ENCODE measurements at places on chromosomes 4 and X.
A peak's percentile ranks its signal among the peaks of the same experiment; 100 is the strongest.

DNA sequence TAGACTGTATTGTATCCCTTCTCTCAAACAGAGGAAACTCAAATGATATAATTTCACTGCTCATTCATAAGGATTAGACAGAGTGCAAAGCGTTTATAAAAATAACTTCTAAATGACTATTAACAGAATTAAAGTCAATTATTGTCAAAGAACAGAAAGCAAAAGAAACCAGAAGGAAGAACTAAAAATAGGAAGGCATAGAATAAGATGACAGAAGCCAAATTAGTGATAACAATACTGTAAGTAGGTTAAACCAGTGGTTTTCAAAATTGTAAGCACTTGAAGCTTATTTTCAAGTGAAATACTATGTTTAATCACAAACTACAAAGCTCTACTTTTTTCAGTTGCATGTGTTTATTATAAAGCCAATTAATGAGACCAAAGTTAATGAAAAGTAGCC is 305.2 kb downstream of the PPP1R2C start:
- no peak for DNase-seq

GRCh38 chr4:123218981-123219380 is 177.6 kb upstream of the SPRY1 start:
- no peak for DNase-seq

- DNase-seq = no peak
Observed at GRCh38 chrX:87299563-87300160, 217.9 kb upstream of the KLHL4 start.

DNA sequence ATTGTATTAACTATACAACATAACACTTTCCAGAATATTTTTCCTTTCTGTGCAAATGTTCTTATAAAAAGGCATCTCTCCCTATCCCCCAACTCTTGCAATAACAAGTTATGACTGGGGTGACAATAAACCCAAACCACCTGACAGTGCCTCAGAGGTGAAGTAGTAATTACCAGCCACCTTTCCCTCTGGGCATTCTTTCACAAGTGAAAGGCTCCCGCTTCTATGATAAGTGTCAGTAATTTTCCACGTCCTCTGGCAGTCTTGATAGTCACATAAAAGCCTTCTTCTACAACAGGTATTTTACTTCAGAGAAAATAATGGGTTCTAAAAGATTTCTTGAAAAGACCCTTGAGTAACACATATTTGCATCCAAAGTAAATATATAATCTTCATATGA is 82.7 kb downstream of the MANBA start:
- no peak for DNase-seq

DNA sequence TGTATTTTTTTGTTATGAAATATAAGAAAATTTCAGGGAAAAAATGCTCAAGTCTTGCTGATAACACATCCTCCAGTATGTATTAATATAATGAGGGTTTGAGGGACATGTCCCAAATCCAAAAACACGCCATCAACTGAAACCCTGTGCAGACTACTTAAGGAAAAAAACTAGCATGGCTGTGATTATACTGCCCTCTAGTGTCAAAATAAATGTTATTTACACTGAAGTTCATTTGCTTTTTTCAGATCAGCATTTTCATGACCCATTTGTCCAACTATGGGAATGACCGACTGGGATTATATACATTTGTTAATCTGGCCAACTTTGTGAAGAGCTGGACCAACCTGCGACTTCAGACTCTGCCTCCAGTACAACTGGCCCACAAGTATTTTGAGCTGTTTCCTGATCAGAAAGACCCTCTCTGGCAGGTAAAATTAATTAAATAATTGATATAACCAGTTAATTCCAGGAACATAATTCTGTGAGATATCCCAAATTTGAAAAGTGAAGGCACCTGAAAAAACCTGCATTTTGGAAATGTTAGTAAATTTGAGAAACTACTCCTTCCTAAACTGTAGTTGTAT is 128.5 kb downstream of the PRSS12 start:
- no peak for DNase-seq

- DNase-seq = no peak
Observed at GRCh38 chr4:27921231-27921630, 1060.6 kb downstream of the STIM2 start.

DNA sequence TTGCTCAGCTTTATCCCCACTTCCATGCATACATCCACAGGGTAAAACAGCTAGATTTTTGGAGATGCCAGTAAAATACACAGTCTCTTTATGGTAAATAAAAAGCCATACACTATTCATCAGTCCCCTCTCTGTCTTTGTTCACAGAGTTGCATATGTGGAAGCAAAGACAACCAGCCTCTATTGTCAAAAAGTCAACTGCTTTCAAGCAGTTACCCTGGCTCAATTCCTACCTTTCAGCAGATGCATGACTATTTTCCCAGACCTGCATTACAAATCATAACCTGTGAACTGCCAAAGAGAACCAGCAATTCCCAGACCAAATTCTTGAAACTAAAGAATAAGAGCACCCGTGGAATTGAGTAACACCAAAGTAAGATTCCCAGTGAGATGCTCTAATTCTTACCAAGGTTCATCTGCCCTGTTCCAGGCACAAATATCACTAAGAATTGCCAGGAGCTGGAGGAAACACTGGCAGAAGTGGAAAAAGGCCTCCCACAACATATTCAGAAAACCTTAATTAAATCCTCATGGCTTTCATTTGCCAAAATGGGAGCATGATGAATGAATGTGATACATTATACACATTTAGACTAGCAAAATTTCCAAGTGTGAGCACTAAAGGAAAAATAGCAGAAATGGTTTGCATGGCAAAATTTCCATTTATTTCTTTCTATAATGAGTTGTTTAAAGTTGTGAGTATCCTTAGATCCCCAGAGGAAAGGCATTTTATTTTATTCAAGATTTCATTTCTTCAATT is 391.2 kb upstream of the ADGRL3 start:
- DNase-seq = no peak

- DNase-seq = no peak
Observed at GRCh38 chr4:75678965-75679364, 5.8 kb upstream of the G3BP2 start.

DNA sequence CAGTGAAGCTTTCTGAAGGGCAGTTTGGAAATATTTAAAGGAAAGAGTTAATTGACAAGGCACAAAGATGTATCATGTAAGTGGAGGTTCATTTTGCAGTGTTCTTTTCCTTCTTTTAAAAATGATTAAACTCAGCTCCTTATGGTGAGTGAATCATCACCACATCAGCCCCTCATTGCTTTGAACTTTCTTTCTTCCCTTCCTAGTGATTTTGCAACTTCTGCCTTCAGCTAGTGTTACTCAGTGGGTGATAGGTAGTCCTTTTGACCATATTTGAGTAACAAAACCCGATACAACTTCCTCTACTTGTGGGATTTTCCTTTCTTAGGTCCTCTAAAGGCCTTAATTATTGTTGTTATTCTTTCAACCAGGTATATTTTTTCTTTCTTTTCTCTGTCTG is 8.2 kb downstream of the ZCCHC4 start:
- no peak for DNase-seq

GRCh38 chr4:1246111-1246881 is 2.6 kb downstream of the CTBP1 start:
- DNase-seq = no peak

GRCh38 chr4:5385741-5386311 is 322.5 kb downstream of the EVC2 start:
- DNase-seq = no peak

- DNase-seq = no peak
Observed at GRCh38 chr4:40455340-40455902, 120.3 kb downstream of the CHRNA9 start.

DNA sequence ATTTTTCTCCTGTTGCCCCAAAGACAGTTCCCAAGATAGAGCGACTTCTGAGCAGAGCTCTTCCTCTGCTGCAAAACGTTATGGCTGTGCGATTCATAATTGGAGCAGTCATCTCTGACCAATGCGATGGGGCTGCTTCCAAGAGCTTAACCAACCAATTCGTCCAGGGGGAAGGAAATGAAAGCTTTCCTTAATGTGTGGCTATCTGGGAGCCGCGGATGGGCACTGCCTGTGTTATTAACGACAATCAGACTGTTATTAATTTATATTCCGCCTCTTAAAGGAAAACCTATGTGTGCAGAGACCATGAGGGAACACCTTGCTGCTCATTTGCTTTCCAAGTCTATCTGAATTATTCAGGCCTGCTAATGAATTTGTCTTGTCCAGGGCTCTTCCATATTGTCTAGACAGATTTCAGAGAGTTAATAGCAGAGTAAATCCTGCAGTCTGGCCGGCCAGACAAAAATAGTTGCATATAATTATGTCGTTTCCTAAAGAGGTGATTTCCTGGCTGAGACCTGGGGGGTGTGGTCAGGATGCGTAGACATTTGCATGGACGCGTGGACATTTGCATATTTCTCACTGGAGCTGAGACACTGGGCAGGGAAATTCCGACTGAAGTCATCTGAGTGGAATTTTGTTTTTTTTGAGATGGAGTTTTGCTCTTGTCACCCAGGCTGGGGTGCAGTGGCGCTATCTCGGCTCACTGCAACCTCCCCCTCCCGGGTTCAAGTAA is 135.4 kb downstream of the HMX1 start:
- DNase-seq = no peak

GRCh38 chr4:17665346-17665745 is 50.9 kb downstream of the MED28 start:
- DNase-seq = no peak

- no peak for DNase-seq
Observed at GRCh38 chr4:73392936-73393335, 11.2 kb upstream of the ALB start.

- DNase-seq = no peak
Observed at GRCh38 chr4:108751321-108751720, 11.5 kb downstream of the ETNPPL start.

GRCh38 chrX:57156397-57157049 is 19.3 kb upstream of the SPIN2A start:
- DNase-seq = no peak

DNA sequence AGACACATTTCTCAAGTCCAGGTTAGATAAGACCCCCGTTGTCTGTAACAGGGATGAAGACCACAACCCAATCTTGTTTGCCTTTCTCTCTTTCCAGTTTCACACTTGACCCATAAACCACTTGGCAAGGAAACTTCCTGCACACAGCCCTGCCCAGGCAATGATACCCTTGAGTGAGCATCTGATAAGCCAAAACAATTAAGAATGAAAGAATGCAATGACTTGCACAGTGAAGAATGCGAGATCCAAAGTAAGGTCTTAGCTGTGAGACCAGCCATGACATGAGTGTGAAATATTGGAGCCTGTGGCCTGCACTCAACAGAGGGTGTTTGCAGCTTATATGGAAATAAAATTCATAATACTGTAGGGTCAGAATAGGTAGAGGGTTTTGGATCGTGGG is 37.9 kb upstream of the MXRA5 start:
- DNase-seq = no peak

- no peak for DNase-seq
Observed at GRCh38 chr4:110823251-110823650, 200.4 kb upstream of the PITX2 start.

DNA sequence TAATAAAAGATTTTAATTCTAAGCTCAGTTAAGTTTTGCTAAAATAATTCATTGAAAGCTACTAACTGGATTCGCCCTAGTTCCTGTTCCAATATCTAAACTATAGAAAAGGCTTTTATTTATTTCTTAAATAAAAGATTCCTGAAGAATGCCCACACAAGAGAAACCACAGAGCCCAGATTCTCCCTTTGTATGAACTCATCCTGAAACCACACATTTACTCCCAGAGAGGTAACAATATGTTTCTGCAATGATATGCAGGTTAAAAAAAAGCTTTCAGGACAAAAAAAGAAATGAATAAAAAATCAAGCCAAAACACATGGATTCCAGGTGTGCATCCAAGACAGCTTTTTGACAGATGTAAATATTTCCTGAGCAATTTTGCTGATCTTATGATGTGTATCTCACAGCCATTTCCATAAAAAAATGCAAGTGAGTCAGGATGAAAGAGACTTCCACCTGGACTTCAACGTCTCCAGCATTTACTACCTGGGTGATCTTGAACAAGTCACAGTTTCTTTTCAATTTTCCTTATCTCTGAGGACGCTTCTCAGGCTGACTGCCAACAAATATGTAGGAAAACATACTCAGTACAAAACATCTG is 234.4 kb upstream of the FAT1 start:
- DNase-seq = no peak

GRCh38 chrX:19743386-19743785 is 144.0 kb downstream of the SH3KBP1 start:
- DNase-seq = peak; percentile 40

GRCh38 chr4:41287005-41287404 is 30.3 kb downstream of the UCHL1 start:
- DNase-seq = no peak

DNA sequence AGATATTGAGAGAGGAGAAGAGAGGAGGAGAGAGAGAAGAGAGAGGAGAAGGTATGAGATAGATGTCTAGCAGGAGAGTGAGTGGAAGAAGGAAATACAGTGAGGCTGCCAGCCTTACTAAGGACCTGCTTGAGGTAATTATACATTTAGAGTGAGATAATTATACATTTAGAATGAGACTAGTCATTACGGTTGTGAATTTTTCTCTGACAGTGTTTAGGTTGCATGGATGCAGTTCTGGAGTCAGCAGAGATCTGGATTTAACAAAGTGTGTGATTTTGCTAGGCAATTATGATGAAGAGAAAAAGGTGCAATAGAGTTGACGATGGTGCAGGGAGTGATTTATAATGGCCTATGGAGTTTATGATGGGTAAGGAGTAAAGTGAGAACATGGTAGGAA is 187.1 kb upstream of the ARX start:
- DNase-seq = no peak

GRCh38 chr4:114597410-114598115 is 1.0 kb upstream of the UGT8 start:
- no peak for DNase-seq

- no peak for DNase-seq
Observed at GRCh38 chr4:5900844-5901243, 8.0 kb upstream of the CRMP1 start.

DNA sequence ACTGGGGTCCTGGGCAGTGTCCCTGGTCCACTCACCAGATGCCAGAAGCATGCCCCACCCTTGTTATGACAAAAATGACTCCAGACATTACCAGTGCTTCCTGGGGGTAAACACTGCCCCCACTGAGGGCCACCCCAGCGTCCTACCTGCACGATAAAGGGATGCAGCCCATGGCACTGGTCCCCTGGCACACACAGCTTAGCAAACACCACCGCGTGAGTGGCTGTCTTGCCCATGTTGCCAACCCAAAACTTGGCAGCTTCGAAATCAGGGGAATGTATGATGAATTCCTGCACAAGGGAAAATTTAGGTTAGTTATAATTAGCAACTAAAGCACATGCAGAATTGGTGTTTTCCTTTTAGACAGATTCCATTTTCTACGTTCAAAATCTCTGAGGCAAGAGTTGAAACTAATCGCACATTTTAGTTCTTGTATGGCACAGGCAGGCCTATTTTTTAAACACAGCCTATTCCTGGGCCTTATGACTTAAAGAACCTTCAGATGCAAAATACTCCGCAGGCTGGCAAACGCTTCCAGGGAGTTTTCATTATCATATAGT is 30.4 kb downstream of the ACOX3 start:
- DNase-seq = no peak

DNA sequence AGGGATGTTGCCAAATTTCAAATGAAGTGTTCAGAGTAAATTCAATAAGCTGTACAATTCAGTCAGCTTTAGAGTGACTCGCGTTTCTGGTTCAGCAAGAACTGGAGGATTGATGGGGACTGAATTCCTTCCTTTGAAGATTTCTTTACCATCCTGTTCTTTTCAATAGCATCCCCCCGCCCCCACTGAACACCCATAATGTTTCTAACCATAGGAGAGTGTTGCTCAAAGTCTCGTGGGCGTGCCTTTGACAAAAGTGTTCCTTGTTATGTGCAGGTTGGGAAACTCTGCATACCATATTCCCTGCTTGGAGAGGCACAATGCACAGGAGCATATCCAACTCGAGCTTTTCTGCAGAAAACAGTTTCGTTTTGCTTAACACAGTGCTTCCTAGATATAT is 323.5 kb upstream of the CASK start:
- no peak for DNase-seq
